T-cell (primary cell): ENCODE measurements at places on chromosomes 4 and X.

DNA sequence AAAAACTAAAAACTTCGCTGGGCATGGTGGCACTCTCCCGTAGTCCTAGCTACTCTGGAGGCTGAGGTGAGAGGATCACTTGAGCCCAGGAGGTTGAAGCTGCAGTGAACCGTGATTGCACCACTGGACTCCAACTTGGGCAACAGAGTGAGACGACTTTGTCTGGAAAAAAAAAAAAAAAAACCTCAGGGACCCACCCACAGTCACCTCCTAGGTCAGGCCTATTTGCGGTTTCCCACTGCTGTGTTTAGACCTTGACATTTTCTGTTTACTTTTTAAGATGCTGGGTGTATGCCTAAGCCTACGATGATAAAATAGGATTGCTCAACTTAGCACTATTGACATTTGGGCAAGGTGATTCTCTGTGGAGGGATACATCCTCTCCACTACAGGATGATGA lies 197.4 kb upstream of the TBL1X start:
- no peak for DNase-seq

- no peak for DNase-seq
Observed at GRCh38 chr4:106898621-106899230, 137.4 kb downstream of the DKK2 start.

DNA sequence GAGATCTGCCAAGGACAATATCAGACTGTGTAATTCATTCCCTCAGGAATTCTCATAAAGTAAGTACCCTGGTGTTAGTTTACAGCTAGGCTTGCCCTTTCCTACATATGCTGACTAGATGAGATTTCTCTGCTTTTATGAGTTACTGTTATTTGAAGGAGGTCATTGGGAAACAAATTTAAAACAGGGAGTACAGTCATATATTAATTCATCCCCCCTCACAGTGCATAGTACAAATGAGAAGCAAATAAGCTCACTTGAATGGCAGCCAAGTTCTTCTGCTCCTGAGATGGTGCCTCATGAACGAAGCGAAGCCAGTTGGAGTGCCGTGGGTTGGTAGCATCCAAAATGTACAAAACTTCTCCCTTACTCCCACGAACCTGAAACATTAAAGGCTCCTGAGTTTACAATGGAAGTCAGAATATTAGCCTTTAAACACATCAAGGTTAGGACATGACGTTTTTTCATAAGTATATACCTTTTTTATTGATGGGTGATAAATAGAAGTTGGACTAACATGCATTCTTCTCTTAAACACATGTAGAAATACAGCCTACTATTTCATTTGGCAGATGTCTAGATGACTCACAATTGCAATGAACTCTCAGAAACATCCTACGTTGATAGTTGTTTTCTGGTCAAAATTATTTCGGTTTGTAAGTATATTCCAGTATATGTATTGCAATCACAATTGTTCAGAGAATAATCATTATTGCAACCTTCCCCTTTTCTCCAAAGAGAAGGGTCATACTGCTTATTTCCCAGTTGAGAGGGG lies 69.2 kb downstream of the PRDM5 start:
- no peak for DNase-seq

- no peak for DNase-seq
Observed at GRCh38 chr4:108385076-108385475, 216.3 kb upstream of the LEF1 start.

- DNase-seq: no peak
Observed at GRCh38 chr4:155837203-155837796, 28.8 kb downstream of the ASIC5 start.

DNA sequence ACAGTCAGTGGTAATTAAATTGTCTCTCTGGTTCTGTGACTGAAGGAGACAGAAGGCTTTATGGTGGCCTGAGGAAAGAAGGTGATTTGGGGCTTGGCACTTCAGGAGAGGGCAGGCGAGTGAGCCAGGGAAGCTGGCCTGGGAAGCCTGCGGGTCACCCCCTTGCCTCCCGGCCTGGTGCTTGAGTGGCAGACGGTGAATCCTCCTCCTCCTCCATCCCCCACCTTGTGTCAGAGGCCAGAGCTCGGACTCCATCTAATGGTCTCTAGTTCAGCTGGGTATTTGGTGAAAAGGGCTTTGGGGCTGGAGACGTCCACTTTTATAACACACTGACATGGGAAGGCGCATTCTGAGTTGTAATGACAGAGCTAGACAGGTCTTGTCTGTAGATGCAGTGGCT lies 8.7 kb downstream of the TMEM187 start:
- no peak for DNase-seq

- DNase-seq: no peak
Observed at GRCh38 chrX:45623266-45623665, 422.6 kb upstream of the DIPK2B start.

GRCh38 chr4:54371173-54371572 lies 142.1 kb downstream of the PDGFRA start:
- no peak for DNase-seq

GRCh38 chrX:147953976-147954375 lies 27.2 kb upstream of the FMR1NB start:
- DNase-seq: no peak

GRCh38 chr4:176817204-176817603 lies 24.5 kb upstream of the VEGFC start:
- DNase-seq: no peak

- no peak for DNase-seq
Observed at GRCh38 chr4:184146951-184147350, 70.7 kb downstream of the ENPP6 start.

DNA sequence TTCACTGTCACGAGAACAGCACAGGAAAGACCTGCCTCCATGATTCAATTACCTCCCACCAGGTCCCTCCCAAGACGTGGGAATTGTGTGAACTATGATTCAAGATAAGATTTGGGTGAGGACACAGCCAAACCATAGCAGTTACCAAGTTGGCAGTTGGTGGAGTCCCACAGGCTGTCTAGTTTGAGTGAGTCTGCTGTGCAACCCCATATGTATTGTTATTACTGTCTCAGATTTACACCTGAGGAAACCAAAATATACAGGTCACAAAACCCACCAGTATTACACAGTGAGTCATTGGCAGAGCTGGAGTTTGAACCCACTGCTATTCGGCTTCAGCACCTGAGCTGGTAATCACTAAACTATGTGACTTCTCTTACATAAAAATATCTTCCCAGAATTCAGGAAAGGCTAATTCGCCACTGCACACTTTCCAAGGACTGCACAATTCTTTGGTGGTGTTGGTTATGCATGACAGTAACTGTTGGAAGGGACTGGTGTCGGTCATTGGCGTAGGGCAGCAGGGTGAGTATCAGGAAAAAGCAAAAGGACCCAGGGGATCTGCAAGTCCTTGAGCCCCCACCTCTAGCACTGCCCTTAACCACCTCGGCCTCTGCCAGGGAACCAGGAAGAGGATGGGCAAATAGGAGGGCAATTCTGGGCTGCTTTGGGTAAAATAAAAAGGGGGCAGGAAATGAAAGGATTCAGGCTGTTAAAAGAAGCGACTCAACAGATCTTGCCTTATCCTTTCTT lies 110.1 kb downstream of the USP46 start:
- no peak for DNase-seq

DNA sequence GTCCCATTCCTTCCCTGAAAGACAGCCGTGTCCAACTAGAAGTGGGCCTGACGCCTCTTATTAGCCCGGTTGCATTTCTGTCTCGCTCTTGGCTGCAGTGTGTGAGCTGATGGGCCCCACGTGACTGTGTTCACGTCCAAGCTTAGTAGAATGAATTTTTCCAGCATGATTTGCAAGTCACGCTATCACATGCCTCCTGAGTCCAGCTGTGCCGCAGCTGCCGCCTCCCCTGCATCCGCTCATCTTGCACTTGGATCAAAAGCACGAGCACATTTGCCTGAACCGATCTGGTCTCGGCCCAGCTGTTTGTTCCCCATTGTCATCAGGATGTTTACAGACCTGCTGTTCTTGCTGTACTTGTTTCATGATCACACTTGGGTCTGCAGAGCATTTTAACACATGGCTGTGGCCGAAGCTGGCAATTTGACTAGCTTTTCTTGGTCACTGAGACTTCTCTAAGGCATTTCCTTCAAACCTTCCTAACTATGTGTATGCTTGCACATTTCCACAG lies 126.5 kb downstream of the KIT start:
- DNase-seq: no peak

- no peak for DNase-seq
Observed at GRCh38 chr4:25297528-25298242, 14.9 kb upstream of the ZCCHC4 start.

- no peak for DNase-seq
Observed at GRCh38 chr4:91282217-91282616, 1021.5 kb upstream of the GRID2 start.

DNA sequence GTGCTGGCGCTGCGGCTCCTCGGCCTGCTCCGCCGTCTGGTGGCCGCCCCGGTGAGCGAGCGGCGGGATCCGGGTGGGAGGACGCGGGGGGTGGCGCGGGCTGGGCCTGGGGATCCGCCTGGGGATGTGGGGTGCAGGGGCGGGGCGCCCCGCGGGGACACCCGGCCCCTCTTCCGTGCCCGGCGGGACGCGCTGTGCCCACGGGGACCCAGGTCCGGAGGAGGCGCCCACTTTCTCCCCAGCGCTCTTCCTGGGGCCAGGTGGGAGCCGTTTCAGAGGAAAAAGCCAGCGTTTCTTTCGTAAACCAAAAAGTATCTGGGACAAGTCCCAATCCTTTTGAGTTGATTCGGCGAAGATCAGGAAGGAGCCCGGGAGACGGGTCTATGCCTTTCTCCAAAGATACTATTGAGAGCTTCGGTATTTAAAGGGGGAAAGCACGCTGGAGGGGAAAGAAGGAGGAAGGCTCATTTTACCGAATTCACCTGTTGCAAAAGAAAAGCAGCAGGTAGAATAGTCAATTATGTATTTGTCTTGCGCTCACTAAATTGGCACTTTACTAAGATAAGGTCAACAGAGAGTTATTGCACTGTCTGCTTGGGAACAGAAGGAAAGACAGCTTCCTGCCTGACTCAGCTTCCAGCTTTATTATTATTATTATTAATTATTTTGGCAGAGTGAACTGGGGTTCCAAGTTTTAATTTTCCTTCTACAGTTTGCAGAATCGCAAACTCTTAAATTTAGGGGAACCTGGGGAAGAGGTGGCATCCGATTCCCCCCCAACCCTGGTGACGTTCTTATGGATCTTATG lies 81.5 kb upstream of the CD99 start:
- DNase-seq: no peak

- no peak for DNase-seq
Observed at GRCh38 chr4:153929675-153930074, 140.8 kb upstream of the SFRP2 start.

DNA sequence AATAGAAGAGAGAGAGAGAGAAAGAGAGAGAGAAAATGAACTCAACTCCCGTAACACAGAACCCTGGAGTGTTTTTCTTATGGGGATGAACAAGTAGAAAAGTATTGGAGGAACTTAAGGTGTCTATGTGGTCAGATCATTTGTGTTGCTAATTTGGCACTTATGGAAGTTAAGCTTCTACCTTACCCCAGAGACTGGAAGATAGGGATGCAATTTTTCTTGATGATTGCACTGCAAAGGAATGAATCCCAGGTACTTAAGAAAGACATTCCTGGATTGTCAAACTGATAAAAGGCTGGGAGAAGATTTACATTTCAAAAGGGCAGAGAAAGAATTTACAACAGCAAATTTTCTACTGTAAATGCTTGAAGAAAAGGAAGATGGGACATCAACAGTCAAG lies 57.2 kb downstream of the MAP9 start:
- DNase-seq: no peak

DNA sequence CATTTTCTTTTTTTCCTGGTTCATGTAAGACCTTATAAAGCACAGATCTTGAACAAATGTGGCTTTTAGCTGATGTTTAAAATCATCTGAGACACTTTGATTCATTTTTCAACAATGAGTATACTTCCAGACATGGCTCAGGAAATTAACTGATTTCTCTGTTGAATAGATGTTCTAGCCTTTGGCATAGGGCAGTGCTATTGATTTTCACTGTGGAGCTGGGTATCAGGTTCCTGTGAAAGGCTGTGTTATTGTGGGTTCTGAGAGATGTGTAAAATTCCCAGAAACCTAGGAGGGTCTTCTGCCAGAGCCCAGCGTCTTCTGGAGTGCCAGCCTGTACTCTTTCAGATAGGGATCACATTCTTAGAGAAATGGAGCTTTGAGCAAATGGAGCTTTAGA lies 278.9 kb downstream of the EPHA5 start:
- no peak for DNase-seq
